M059J (cell line): ENCODE measurements at places on chromosomes 5 and 9.
A peak's percentile ranks its signal among the peaks of the same experiment; 100 is the strongest.

GRCh38 chr5:112316731-112317130 is 102.3 kb downstream of the EPB41L4A start:
- no peak for DNase-seq

DNA sequence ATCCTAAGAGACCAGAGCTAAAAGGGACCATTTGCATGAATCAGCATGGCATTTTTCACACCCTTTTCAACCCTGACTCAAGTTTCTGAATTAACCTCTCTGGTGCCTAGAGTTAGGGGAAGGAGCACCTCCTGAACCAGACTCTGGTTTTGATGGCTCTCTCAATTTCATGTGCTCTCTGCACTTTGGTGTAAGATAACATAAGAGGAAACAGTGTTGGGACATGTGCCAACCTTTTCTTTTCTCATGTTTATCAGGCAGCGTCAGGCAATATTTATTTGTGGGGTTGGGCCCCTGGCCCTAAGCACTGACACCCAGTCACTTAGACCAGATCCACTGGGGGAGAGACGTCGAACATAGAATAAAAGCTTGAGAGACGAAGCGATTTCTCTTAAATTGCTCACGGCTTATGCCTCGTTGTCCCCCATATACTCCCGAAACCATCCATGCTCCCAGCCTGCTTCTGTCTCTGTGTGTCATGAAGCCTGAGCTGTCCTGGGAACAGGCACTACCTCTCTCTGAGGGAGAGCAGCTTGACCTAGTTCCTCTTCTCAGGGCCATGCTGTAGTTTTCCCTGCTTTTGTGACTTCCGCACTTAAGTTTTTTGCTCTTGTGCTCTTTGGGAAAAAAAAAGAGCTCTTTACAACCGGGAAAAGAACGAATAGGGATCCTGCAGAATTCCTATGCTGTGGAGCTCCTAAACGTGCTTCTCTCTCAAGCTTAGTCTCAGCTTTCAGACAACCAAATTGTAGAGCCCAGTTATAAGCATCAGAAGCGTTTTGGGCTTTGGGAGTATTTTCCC is 195.7 kb downstream of the NR3C1 start:
- no peak for DNase-seq

DNA sequence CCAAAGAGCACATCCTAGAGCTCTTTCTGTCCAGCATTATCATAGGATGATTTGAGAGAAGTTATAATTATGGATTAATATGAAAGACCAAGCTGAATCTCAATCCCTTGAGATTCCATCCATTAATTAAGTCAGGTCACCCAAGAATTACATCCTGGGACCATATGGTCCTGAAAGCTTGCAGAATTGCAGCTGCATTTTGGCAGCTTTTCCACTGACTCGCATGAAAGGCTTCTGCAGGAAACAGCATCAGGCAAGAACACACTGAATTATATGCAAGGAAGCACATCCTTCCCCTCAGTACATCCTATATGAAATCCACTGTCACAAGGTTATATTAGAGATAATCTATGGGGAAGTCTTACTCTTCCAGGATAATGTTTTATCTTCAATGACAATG is 109.1 kb upstream of the CTNND2 start:
- no peak for DNase-seq

GRCh38 chr5:110817459-110817858 is 78.7 kb downstream of the SLC25A46 start:
- DNase-seq = peak; percentile 9

GRCh38 chr5:2482778-2483177 is 268.7 kb downstream of the IRX2 start:
- DNase-seq = no peak

DNA sequence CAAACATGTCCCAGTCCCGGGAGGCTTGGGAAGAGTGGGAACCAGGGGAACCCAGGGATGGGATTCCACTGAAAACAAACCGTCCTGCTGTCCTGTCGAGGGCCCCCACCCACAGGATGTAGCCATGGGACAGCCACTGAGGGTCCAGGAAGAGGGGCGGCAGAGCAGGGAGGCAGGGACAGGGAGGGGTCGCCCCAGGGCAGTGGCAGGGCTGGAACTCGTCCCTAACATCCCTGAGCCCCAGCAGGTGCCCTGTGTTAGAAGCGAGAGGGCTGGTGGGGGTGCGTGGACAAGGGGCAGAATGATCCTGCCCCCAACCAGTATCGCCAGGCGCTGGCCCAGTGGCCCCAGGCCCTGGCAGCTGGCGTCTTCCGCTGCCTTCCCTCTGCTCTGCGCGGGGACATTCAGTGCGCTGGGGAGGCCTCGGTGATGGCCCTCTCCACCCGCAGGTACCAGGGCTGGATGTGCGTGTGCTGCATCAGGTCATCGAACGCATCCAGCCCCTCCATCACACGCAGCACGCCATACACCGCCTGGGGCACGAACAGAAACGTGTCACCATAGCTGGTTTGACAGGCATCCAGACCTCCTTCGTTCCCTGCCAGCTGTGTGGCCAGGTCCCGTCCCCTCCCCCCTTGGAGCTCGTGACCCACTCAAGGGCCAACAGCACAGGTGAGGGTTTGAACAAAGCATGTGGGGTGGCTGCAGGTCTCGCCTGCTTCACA is 6.6 kb downstream of the PTGES2 start:
- no peak for DNase-seq
